ENCODE measurements at places on chromosomes 2 and 18.

GRCh38 chr2:127735044-127735443, 33.7 kb downstream of the SFT2D3 start:
- no peak for DNase-seq

- no peak for DNase-seq
Observed at GRCh38 chr2:237383991-237384671, 29.8 kb downstream of the COL6A3 start.

- no peak for DNase-seq
Observed at GRCh38 chr2:42566837-42567321, 1.6 kb upstream of the MTA3 start.

DNA sequence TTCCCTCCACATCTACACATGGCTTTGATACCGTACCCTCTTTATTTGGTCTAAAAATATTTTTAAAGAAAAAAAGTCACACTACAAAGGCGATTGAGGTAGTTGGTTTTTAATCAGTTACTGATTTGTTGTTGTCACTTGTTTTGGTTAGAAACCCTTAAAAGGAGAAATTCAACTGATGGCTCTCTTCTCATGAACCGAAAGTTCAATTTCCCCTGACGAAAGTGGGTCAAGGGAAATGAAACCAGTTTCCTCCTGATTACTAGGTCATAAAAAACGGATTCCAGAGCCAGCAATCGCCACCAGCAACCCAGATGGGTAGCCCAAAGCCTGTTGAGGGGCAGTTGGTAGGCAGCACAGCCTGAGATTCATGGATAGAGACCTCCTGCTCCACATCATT, 63.2 kb downstream of the DLGAP1 start:
- DNase-seq = no peak

- DNase-seq = no peak
Observed at GRCh38 chr2:146917431-146918042, 927.3 kb upstream of the ACVR2A start.

DNA sequence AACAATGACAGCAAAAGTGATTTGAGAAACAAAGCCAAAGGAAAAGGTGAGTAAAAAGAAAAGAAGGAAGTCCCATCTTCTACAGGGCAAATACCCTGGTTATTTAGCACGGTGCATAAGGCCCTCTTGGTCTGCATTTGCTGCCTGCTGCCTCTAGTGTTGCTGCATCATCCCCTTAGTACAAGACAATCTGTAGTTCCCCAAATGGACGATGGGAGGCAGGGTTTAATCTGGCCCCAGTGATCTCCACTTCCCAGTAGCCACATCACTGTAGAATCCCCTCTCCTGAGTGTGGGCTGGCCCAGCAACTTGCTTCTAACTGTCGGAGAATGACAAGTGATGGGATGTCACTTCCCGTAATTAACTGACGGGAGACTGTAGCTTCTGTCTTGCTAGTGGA, 85.1 kb downstream of the CTAGE1 start:
- no peak for DNase-seq

- DNase-seq = no peak
Observed at GRCh38 chr2:121191191-121192170, 93.5 kb downstream of the TFCP2L1 start.

DNA sequence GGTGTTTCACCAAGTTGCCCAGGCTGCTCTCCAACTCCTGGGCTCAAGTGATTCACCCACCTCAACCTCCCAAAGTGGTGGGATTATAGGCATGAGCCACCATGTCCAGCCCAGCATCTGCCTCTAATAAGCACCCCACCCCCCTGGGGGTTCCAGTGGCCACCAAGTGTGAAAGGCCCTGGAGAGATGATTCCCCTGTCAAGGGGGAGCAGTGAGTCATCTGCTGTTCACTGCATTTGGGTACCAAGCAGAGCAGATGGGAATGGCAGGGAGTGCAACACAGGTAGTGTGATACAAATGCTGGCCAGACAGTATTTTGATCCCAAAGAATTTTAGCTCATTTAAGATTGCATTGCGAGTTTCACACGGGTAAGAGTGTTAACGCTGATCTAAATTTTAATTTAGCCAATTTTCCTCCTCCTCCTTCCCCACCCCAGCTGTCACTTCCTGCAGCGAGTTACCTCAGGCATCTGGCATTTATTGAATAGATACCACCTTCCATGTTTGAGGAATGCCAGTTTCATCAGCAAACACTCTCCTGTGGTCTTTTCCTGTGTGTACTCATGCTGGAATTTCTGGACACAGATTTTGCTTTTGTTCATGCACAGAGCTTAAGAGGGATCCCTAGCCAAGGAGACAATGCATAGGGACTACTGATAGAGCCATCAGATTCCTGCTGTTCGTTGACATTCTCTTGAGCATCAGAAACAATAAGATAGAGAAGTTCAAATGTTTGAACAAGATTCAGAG, 32.4 kb upstream of the NCK2 start:
- no peak for DNase-seq

DNA sequence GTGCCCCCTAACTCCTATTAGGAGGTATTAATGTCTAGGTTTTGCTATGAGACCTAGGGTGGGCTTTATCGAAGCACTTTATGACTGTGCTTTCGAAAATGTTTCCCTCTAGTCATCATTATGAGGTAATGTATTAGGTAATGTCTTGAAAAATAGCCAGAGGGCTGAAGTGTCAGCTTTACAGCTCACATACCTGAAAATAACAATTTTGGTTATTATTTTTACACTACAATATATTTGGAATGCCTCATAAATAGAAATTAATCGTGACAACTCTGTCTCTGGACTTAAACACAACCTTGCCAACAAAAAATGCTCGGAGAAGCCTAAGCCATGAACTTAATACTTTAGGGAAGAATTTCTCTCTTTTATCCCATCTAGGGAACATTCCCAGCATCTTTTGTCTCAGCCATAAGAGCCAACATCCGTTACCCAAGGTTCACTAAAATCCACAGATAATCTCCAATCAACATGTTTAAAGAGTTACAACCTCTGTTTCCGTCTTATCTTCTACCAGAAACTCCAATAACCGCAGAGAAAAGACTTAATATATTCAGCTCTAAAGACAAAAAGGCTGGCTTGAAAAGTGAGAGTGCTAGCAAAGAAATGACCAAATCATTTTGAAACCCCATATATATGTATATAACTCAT, 130.9 kb upstream of the RND3 start:
- DNase-seq = no peak

GRCh38 chr2:132667706-132668105, 2.3 kb downstream of the LYPD1 start:
- no peak for DNase-seq

- DNase-seq = no peak
Observed at GRCh38 chr2:238657132-238658053, 190.5 kb upstream of the TWIST2 start.

GRCh38 chr2:159140070-159140769, 146.3 kb downstream of the WDSUB1 start:
- DNase-seq = no peak

All from T-helper 2 cell (primary cell).